ENCODE measurements at places on chromosomes 12 and 14.

DNA sequence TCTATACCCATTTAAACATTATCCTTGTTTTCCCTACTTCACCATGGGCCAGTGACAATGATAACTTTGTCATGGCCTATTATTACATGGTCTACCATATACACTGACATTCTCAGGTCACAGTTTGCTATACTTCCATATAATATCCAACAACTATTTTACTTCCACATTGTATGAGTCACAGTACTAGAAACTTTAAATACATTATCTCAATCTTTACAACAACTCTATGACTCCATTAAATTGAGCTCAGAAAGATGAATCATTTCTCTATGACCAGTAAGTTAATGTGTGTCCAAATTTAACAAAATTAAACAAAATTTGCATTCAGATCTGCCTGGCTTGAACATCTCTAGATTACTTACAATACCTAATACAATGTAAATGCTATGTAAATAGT, 93.9 kb downstream of the PLEKHG7 start:
- DNase-seq: no peak

DNA sequence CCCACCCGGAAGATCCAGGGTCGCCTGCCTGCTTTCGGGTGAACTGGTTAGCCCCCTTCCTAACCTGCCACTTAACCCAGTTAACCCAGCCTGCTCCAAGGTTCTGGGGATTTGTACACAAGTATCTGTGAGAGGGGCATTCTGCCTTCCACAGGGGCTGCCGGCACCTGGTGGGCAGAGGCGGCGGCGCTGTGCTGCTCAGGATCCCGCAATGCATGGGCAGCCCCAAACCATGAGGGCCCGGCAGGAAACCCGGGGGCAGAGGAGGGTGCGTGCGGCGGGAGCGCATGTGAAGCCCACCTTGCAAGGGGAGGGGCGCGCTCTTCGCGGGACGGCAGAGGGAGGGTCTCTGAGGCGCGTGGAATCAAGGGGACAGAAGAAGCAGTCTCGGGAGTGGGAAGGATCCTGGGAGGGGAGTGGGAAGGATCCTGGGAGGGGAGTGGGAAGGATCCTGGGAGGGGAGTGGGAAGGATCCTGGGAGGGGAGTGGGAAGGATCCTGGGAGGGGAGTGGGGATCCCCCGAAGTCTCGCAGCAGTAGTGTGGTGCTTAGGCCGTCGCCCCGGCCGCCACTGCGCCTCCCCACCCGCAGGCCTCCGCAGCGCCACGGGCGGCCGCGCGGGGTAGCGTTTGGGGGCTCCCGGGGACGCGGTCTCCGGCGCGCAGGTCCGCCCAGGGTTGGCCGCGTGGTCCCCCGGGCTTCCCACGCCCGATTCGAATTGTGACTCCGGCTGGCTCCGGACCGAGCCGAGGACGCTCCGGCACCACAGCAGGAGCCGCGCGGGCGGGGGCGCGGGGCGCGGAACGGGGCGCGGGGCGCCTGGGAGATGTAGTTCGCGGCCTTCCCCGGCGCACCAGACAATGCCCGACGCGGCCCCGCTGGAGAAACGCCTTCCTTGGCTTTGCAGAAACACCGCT, 4.9 kb upstream of the MTA1 start:
- DNase-seq: no peak

- no peak for DNase-seq
Observed at GRCh38 chr14:77260631-77261030, 10.4 kb downstream of the NGB start.

DNA sequence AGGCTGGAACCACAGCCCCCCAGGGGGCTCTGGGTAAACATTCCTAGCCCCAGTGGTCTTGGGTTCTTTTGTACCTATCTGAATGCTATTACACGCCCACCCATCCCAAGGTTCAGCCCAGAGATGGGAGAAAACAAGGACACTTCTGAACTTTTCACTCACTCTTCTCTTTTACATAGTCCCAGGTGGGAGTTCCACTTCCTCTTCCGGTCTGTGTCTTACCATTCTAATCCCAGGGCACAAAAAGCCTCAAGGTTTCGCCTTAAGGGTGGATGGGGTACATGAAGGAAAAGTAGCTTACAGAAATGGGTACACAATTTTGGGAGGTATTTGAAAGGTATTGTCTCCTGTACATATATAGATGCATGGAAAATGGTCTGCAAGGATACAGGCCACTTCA, 79.0 kb downstream of the TMEM30B start:
- DNase-seq: no peak

GRCh38 chr12:11969437-11970154, 101.1 kb upstream of the BCL2L14 start:
- DNase-seq: no peak

DNA sequence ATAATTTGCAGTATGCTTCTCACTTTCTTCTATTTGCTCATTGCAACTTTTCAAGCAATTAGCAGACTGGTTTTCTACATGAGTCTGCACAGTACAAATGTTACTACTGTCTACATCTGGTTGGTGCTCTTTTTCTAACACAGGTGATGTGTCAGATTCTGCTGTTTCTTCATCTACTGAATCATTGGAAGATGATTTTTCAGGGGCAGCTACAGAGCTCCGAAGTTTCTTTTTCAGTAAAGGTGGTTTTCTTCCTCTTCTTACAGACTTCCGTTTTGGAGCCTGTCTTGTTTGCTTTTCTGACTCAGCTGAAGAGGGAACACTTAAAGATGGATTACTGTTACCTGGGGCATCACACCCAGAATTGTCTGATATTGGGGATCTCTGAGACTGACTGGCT, 62.1 kb downstream of the SCAF11 start:
- no peak for DNase-seq

- DNase-seq: no peak
Observed at GRCh38 chr14:90460136-90460535, 63.3 kb downstream of the CALM1 start.

DNA sequence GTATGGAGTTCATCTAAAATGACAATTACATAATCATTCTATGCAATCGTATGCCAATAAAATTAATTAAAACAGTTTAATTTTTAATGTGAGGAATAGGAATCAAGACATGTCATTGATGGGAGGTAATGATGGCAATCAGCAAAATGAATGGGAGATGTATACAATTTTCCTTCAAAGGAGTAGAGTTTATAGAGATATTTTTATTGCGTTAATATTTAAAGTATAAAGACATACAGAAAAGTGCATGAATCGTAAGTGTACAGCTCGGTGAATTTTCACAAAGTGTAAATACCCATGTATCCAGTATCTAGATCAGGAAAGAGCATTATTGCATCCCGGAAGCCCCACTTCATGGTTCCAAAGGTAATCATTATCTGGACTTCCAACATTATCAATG, 1.2 kb downstream of the MIPOL1 start:
- DNase-seq: no peak

GRCh38 chr12:72273851-72274351, 1.7 kb downstream of the TRHDE start:
- no peak for DNase-seq

Measured in AG09319 (cell line).